GM23338 (cell line): ENCODE measurements at places on chromosomes 1 and 21.
A peak's percentile ranks its signal among the peaks of the same experiment; 100 is the strongest.

DNA sequence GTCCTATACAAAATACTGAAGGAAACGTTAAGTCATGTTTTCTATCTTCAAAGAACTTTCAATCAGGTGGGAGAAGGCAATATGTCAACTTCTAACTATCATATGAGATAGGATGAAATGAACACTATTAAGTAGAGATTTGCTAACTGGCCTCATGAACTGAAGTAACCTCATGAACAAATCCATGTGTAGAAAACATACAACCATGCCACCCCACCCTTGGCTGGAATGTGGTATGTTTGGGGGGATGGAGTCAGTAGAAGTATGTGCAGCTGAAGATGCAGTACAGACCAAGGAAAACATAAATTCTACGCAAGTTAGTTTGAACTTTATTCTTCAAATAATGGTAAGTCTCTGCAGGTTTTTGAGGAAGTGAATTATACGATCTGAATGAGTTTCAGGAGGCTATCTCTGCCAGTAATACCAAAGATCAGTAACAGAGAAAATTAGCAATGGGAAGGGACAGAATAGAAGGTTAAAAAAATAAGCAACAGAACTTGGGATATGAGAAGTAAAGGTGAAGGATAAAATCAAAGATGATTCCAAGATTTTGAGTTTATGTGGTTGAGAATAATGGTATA, 4.5 kb downstream of the TRMT1L start:
- no peak for DNase-seq

DNA sequence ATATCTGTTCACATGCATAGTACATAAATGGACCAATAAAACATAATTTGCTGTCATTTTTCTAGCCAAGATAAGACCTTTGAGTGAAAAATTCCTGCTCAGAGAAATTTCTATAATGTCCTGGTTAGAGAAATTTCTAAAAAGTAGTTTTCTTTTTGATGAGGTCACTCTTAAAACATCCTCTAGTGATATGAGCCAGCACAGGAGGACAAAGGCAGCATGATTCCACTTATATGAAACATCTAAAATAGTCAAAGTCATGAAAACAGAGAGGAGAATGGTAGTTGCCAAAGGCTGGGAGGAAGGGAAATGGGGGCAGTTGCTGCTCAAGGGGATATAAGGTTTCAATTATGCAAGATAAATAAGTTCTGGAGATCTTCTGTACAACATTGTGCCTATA, 239.4 kb downstream of the BACH1 start:
- no peak for DNase-seq

DNA sequence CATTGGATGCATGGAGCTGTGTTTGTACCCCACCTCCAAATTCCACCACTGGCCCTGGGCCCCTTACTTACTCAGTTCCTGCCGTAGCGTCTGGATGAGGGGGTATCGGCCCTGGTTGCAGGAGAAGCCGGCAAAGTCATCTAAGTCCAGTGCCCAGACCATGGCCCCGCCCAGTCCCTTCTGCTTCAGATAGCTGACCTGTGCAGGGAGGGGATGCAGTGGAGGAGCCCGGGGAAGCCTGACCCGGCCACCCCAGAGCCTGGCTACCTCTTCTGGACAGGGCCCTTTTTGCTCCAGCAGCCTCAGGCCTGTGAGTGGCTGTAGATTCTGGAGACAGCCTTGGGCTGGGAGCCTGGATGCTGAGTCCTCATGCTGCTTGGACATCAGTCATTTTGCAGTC, 11.8 kb downstream of the CHIT1 start:
- peak; percentile 34 for DNase-seq

GRCh38 chr1:8517661-8518489, 200.0 kb downstream of the SLC45A1 start:
- DNase-seq: peak; percentile 41

GRCh38 chr1:210359255-210359654, 30.6 kb downstream of the HHAT start:
- DNase-seq: no peak

DNA sequence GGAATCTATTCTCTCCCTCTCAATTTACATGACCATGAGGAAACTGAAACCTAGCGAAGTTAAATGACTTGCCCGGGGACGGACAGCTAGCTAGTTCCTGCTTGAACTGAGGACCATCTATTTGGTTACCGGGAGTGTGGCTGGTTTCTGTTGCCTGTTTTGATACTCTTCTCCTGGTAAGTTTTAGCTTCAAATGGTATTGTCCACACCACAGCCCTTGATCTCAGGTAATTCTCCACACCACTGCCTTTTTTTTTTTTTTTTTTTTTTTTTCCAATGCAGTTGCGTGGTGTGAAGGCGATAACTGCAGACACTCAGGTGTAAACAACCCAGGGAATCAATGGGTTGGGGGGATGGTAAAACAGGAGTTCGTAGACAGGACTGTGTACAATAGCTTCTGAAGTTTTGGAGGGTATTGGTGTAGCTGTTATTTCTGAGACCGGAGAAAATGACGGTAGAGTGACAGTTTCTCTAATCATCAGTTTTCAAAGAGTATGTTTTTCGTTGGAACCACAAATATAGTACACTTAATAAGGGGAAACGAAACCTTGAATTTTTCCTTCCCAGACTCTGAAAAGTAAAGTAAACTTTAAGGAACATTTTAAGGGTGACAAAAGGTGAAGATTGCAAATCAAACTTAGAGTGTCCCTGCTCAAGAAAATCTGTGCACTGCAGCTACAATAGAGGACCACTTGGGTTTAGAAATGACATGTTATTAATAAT, 125.3 kb upstream of the CACYBP start:
- peak; percentile 90 for DNase-seq

DNA sequence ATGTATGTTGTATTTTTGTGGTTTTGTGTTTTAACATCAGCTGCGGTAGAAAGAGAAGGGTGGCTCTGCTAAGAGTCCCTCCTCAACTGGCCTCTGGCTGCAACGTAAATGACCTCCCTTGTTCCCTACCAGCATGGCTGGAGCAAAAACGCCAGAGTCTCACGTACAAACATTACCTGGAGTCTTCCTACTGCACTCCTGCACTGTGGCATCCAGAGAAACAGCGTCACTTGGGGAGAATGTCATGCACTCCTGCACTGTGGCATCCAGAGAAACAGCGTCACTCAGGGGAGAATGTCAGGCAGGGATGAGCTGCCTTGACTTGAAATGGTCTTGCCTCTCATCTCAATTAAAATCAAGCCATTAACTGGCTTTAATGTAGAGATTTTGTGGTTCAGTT, 314.2 kb downstream of the KIF26B start:
- DNase-seq: no peak

- DNase-seq: peak; percentile 40
Observed at GRCh38 chr1:37037690-37038089, 3.4 kb upstream of the GRIK3 start.

- DNase-seq: no peak
Observed at GRCh38 chr1:21337928-21338572, 47.8 kb upstream of the ECE1 start.

DNA sequence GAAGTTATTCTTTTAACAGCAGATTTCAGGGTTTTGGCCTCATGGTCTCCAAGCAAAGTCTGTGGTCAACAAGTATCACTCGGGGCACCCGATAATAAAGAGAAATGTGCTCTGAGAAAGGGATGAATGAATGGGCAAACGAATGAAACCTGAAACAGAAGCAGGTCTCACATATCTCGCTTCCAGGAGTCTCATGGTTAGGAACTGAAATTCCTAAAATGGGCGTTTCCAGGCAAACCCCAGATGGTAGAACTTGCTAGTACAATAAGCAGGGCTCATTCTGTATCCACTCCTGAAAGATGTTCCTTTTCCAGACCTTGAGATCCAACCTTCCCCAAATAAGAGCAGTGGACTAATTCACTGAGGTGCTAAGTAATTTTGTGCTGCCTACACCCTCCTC, 87.2 kb downstream of the LAMC2 start:
- no peak for DNase-seq

GRCh38 chr1:235670157-235670776, 20.7 kb upstream of the GNG4 start:
- peak; percentile 65 for DNase-seq

DNA sequence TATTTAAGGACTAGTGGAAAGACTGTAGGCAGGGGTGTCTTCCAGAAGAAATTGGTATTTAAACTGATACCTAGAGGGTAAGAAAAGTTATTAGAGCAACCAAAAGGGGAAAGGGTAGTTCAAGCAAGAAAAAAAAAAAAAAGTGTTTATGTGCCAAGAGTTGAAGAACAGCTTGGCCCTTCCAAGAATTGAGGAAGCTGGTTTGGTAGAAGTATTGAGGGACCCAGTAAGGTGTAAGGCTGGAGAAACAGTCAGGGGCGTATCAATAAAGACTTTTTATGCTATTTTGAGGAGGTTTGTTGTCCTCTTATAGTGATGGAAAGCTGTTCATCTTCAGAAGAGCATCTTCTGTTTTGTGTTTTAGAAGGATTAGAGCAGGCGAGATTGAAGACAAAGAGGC, 108.3 kb downstream of the PTPRC start:
- DNase-seq: no peak

DNA sequence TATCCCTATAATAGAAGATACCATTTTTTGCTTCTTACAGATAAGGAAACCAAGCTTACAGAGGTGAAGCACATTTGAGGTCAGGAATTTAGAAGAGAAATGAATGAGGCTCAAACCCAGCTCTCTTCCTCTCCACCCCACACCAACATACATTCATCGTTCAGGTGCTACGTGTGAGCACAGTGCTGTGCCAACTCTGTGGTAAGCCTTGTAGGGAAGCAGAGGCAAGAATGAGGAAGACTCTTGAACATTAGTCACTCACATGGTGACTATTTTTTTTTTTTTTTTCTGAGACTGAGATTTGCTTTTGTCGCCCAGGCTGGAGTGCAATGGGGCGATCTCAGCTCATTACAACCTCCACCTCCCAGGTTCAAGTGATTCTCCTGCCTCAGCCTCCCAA, 314.0 kb downstream of the NTNG1 start:
- no peak for DNase-seq

DNA sequence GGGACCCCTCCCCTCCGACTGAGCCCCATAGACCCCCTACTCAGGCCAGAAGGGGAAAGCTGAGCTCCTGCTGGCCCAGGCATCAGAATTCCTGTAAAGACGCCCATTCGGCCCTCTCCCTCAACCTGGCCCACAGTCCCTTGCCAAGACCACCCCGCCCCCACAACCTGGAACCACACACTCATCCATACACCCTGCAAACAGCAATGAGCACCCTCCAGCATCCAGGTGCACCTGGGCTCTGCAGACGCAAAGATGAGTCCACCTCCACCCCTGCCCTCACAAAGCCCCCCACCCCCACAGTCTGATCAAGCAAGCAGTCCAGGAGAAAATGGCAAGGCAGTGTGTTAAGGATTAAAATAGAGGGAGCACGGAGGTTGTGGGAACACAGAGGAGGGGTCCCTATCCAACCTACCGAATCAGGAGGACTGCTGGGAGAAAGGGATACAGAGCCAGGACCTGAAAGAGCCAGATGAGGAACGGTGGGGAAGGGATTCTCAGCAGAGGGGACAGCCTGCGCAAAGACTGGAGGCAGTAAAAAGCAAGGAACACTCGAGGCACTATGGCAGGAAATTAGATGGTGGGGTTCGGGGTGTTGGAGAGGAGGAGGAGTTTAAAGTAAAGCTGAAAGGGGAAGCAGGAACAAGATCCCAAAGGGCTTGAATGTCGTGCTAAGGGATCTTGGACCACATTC, 67.3 kb upstream of the LAPTM5 start:
- DNase-seq: no peak

- DNase-seq: no peak
Observed at GRCh38 chr1:14570514-14570913, 28.0 kb upstream of the KAZN start.

DNA sequence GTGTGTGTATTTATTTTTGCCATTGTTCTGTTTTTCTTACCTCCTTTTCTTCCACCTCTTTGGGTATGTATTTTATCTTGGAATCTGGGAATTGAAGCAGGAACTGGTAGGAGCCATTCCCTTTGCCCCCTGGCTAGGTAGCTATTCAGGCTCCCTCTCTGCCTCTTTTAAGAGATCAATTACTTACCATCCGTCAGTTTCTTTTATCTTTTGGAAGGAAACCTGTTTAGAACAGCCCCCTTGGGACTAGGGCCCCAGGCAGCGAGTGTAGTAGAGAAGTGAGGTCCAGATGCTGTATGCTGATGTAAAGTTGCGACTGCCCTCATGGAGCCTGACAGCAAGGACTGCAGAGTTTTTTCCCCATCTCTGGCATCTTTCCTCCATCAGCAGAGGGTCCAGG, 41.6 kb downstream of the KIRREL1 start:
- DNase-seq: no peak

DNA sequence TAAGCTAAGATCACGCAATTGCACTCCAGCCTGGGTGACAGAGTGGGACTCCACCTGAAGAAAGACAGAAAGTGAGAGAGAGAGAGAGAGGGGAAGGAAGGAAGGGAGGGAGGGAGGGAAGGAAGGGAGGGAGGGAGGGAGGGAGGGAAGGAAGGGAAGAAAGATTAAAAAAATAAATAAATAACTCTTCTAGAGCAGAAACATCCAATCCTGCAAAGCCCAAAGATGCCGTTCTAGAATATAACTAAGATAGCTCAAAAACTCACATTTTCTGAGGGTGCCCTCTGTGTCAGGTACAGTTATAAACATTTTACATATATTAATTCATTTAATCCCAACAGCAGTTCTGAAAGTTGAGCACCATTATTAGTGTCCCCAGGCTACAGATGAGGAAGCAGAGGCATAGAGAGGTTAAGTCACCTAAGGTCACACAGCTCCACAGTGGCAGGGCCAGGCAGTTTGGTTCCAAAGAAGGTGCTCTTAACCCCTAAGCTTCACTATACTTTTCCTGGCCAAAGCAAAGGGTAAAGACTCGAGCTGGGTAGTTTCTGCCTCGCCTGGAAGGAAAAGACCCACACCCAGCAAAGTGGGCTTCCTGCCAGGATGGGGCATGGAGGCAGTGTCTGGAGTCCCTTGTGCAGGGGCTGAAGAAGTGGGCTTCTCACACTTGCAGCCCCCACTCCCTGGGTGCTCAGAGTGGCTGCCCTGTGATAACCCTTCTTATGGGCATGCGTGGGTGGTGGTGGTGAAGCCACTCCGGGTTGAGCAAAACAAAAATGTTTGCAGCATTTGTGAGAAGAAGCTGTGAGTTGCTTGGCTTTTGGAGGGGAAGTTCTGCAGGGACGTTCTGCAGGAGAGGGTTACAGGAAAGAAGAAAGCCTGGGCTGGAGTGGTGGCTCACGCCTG, 7.9 kb upstream of the PIK3CD start:
- no peak for DNase-seq

DNA sequence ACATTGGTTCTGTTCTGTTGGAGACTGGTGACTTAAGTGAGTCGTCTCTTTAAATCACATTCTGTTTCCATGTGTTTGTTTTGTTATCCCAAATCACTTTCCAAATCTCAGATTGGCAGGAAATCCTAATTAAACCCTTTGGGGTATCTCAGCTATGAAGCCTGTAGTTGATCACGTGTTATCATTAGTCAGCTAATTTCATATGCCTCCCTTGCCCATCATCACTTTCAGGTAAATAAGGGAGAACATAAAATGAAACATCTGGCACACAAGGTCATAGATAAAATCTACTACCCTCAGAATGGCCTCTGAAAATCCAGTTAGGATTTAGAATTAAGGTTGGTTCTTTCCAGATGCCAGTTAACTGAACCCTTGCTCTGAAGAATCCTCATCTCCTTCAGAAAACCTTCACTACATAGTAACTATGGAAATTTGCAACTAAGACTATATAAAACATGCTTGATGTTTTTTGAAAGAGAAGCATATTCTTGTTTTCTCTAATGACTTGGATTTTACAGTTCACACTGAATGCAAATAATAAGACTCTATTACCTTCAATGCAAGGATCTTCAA, 401.5 kb downstream of the DSCAM start:
- no peak for DNase-seq
